ENCODE measurements at places on chromosomes 11 and 22.

- DNase-seq = no peak
Measured at GRCh38 chr11:126160345-126161022, 51.0 kb downstream of the RPUSD4 start.

GRCh38 chr11:95450547-95451123 lies 219.6 kb upstream of the SESN3 start:
- DNase-seq = no peak

DNA sequence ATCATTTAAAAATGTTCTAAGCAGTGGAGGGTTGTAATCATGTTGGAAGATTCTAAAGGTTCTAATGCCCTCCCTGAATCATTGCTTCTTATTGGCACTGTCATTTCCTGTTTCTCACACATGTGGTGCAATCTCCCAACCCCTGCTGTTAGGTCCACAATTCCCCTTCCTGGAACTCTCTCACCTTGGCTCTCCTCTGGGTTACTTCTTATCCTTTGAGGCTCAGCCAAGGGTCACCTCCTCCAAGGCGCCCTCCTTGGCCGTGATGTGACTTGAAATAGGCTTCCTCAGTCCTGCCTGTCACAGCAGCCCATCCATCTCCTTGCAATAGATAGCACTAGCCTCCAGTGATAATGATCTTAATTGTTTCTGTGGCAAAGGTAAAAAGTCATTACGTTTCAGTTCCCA lies 149.8 kb downstream of the TTC17 start:
- no peak for DNase-seq

DNA sequence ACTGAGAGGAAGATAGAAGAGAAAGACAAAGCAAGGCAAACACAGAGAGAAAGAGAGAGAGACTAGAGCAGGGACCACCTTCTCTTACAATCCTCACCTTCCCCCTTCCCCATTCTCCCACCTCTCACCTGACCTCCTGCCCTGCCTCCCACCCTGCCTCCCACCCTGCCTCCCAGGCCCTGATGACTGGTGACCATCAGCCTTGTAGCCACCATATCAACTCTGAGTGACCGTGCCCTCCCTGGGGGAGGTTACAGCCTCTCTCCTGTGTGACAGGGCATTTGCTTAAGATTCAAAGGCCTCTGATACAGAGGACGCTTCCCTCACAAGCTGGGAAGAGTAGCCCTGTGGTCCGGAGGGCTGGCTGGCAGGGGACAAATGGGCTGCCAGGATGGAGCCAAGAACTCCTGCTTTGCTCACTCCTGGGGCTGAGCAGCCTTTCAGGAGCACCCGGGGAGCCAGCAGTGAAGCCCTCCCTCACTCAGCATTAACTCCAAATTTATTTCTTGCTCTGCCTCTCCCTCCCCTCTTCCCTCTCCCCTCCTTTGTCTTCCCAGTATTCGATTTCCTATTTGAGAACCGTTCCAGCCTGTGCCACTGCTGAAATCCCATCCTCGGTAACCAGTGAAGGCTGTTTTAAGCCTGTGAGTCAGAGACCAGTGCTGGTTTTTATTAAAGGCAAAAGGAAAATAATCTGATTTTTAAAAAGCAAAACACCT lies 125.2 kb upstream of the SYT13 start:
- no peak for DNase-seq

GRCh38 chr11:121588747-121589146 lies 136.0 kb upstream of the SORL1-AS1 start:
- DNase-seq = no peak

- DNase-seq = no peak
Measured at GRCh38 chr11:124584681-124585372, 15.0 kb downstream of the OR8A1 start.

- DNase-seq = no peak
Measured at GRCh38 chr11:109033627-109034338, 368.9 kb downstream of the DDX10 start.

GRCh38 chr11:69726481-69726880 lies 22.7 kb upstream of the FGF19 start:
- no peak for DNase-seq
